Hematopoietic multipotent progenitor cell treated with erythropoietin and hydrocortisone succinate and interleukin-3 and kit ligand, for 15 days (in vitro differentiated cells): ENCODE measurements at places on chromosomes 4 and X.

DNA sequence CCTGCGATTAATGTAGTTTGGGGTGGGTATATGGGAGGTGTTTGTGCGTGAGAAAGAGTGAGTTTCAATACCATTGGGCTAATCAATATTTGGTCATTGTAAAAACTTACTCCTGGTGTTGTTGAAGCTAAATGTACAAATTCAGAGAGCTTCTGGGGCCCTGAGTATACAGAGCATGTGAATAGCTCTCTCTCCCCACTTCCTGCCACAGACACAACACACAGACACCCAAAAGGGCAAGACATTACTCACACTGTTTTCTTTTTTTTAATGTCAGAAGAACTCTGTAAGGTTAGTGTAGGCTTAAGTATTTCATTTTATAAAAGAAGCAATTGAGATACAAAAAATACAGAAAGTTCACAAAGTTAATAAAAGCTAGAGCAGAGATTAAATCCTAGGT, 151.3 kb upstream of the KCNIP4 start:
- DNase-seq = no peak

DNA sequence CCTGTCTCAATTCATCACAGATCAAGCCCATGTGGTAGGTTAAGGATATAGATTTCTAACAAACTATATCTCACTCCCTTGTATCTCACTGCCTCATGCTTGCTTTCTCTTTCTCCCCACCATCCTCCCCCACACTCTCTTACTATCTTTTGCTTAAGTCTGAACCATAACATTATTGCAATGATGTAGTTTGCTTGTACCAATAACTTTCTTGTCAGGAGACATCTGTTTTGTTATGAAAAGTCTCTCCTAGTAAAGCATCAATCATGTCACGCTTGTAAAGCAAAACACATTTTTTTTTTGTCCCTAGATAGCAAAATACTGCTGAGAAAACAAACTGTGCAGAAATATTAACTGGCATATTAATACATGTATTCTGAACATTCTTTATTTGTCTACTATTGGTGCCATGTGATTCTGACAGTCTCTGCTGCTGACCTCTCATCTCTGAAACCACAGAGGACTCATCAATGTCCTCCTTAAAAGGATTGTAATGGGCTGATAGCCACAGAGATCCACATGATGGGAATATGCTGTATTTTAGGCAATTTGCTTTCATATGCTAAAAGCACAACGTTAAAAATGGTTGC, 217.5 kb downstream of the VEGFC start:
- DNase-seq = no peak

DNA sequence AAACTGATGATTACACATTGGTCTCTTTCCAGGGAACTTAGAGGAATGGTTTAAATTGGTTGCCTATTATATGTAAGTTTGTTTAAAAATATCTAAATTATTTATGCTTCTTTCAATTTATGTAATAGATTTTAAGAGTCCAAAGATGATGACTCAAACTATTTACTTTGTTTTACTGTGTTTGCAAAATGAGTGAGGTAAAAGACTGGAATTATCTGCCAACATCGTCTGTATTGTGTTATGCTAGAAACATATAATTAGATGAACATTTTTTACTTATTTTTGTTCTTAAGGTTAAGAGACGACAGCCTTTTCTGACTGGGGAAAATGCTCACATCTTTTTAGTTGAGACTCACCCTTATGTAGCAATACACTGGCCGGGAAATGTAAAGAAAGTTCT, 51.1 kb upstream of the SYTL5 start:
- DNase-seq = no peak

DNA sequence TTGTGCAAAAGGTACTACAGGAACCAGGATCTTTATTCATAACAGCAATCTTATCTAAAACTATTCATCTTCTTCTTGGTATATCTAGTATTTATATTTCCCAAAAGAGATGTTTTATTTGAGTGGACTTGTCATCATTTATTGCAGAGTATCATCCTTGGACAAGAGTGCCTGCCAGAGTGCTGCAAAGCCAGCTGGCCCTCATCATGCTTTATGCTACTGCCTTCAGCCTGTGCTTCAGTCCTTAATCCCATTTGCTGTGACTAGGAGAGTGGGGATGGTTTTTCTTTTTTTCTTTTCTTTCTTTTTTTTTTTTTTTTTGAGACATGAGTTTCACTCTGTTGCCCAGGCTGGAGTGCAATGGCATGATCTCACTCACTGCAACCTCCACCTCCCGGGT, 33.5 kb upstream of the ELF2 start:
- no peak for DNase-seq

DNA sequence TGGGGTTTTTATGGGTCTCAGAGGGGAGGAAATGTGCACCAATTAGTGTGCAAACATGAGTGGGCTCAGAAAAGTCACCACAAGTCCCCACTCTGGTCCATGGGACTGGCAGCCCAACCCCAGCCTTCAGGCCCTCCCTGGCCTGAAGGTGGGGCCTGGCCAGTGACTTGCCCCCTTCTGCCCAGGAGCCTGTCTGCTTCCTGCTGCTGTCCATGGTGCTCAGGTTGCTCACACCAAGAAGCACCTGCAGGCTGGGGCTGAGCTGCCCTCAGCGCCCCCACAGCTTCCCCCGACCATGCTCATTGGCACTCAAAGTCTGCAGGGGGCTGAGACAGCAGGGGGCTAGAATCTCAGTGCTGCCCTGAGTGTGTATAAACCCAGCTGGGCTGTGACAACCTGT, 30.6 kb upstream of the GC start:
- DNase-seq = no peak

DNA sequence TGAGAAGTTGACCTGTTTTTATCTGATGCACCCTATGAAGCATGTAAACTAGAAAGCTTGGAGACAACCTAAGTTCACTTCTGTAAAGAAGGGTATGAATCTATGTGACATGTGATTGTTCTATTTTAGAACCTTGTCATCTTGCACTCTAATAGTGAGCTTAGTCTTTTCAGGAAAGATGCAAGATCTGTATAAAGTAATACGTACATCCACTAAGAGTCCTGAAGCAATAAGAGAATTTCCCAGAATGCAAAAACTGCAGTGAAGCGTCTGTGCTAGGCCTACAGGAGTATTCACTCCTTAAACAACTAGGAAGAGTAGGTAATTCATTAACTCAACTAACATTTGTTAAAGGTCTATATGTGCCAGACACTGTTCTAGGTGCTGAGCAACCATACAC, 23.3 kb upstream of the NDP start:
- no peak for DNase-seq

GRCh38 chrX:19576742-19577141, 61.4 kb upstream of the MAP3K15 start:
- no peak for DNase-seq

DNA sequence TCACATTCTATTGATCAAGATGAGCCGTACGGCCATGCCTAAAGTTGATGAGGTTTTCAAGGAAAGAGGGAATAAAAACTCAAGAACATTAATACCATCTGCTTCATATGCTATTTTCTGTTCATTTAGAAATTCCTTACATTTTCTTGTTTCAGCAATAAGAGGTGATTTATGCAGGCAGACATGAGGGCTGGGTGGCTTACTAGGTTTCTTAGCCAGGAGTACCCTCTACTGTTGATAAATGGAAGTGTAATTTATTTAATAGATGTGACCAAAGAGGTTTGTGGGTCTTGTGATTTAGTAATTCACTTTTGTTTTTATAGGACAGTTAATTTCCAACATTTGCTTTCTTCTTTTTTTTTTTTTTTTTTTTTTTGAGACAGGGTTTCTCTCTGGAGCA, 6.4 kb upstream of the SMIM9 start:
- peak; percentile 75 for DNase-seq

DNA sequence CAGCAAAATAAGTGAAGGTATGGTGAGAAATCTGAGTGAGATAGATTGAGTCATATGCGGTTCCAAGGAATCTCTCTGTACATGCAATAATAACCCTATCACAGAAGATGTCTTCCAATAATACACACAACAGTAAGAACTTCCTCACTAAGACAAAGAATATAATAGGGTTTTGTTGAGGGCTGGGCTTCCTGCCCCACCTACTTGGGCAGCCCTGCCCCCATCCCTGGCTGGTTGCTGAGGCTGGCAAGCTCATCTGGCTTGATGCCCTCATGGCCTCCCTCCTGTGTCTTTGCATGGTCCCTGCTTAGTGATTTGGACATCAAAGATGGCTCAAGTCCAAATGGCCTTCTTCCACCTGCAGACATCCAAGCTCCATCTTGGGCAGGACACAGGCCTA, 2.7 kb downstream of the GEMIN8 start:
- no peak for DNase-seq

- no peak for DNase-seq
These were observed 4.4 kb upstream of the SMIM14 start for GRCh38 chr4:39642885-39643552.

GRCh38 chr4:159434114-159434870, 331.4 kb downstream of the RAPGEF2 start:
- no peak for DNase-seq

GRCh38 chr4:186348433-186348832, 82.4 kb downstream of the F11 start:
- no peak for DNase-seq

DNA sequence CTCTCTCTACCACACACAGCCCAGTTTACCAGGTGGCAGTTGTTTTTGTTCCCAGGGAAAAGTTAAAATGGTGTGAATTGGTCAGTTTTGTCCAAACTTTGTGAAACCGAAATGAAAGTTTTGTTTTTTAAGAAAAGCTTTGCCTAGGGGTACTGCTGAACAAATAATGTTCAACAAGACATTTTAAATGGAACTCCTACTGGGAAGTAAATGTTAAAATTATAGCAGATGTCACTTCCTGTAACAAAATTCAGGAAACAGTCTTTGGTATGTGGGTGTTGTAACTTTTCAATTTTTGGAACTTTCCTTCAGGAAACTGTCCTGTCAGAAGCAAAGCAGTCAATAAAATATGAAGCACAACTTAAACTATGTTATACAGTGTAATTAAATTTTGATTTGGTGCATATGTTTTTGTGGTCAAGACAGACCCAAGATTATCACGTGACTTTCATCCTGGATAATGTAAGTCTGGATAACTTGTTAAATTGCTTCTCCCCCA, 79.5 kb downstream of the AFF1 start:
- no peak for DNase-seq

DNA sequence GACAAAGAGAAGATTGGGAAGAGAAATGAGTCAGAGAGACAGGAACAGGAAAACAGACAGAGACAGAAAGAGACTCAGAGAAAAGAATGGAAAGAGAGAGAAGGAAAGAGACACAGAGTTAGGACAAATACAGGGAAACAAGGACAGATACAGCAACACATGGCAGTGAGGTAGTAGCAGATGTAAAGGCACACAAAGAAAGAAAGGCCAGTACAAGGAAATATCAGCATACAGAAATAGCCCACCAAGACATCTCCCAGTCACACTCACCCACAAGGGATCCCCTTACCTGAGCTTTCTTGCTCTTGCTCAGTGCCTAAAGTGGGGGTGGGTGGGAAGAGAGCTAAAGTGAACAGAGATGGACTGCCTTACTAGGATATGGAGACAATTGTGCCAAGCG, 4.2 kb downstream of the GRIPAP1 start:
- DNase-seq = no peak

- peak; percentile 67 for DNase-seq
These were observed 528 bp upstream of the SNCA start for GRCh38 chr4:89837385-89837992.

- DNase-seq = no peak
These were observed 45.1 kb downstream of the CHM start for GRCh38 chrX:86002076-86002896.

DNA sequence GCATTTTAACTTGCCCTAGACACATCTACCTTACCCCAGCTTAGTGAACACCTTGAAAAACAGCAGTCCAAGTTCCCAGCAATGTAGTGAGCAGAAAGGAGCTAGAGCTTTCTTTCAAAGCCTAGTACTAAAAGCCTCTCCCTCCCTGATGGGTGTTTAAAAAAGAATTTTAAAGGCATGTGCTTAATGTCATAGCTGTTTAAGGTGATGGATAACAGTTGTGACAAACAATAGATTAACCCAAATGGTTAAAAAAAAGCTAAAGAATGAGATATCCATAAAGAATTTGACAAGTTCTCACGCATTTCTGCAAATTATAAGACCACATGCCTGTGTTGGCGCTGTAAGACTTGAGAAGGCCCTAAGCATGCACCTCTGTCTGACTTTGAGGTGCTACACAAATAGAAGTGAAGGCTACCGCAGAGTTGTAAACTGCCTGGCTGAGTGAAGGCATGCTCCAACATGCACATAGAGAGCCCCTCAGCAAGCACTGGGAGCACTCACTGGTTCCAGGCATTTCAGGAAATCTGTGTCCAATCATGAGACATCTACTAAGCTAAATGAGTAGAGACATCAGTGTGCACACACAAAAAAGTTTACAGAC, 94.0 kb downstream of the PHF8 start:
- no peak for DNase-seq

DNA sequence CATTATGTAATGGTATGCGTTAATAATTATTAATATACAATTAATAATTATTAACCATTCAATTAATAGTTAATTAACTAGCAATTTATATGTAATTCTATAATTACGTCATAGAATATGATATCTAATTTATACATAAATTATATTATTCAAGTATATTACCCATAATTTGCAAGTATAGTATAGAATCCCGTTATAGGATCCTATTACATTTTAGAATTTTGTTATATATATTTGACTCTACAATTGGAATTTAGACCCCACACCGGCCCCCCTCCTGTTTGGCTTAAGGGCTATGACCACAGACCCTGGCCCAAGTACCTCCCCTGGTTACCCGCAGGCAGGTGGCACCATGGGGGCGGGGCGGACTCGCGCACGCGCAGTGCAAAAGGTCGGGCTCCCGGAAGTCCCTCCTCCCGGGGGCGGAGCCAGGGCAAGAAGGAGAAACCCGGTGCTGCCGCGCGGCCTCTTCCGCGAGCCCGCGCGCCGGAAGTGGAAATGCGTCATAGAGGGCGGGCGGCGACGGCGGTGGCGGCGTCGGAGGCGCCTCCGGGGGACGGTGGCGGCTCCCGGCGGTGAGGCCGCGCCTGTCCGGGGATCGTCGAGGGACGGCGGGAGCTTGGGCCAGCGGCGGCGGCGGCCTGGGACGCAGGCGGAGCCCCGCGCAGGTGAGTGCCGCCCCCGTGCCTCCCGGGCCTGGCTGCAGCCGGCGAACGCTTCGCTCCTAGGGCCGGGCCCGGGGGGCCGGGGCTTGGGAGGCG, at the start of gene AKAP17A:
TSS of gene AKAP17A (plus strand) at position 503 of the 761 bp plus-strand sequence. CDS start 1,859 bp downstream, outside the sequence.
- DNase-seq = peak; percentile 96

GRCh38 chrX:111354496-111354895, 57.5 kb downstream of the DCX start:
- DNase-seq = no peak

GRCh38 chr4:7581477-7581876, 146.7 kb upstream of the PSAPL1 start:
- DNase-seq = no peak

GRCh38 chr4:8854931-8855330, 16.7 kb downstream of the HMX1 start:
- no peak for DNase-seq

DNA sequence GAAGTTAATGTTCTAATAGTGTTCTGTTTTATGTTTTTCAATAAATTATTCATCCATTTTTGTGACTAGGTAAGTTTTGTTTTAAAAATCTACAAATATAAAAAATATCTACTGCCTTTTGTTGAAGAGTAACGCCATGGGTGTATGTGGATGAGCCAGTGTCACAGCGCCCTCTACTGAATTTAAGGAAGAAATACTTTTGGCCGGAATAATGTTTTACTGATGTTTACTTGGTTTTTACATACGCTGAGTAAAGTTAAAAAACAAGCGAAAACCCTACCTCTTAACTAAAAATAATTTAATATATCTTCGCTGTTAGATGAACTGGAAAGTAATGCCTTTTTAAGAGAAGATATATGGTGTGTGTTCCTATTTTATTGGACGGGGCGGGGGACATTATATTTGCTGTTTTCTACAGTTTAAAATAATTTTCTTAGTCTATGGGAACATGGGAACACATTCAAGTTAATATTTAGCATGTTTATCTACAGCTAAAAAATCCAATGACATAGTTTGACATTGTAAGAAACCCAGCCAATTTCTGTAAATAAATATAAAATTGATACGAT, 86.1 kb downstream of the CPE start:
- peak; percentile 48 for DNase-seq
